ENCODE measurements at places on chromosomes 16 and 17. TPM values are rescaled to one million over a fixed set of nuclear protein-coding genes. Genes with fewer than 3 reads are reported as not detected.

Gene PRR35
- total RNA-seq = not detected

DNA sequence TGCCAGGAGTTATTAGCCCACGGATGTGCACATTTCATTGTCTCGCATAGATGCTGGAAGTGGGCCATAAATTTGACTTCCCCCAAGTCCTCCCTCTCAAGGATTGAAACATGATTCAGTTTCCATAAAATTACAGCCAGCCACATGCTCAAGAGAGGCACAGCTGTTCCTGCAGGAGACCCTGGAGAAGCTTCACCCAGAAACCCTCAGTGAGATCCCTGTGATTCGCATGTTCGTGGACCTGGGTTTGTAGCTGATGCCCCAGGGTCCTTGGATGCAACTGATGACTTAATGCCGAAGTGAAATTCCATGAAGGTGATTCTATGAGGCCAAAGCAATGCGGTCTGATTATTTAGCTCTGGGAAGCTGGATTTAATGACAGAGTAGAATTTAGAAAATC lies 24.7 kb upstream of the AQP8 start:
- no peak for DNase-seq

DNA sequence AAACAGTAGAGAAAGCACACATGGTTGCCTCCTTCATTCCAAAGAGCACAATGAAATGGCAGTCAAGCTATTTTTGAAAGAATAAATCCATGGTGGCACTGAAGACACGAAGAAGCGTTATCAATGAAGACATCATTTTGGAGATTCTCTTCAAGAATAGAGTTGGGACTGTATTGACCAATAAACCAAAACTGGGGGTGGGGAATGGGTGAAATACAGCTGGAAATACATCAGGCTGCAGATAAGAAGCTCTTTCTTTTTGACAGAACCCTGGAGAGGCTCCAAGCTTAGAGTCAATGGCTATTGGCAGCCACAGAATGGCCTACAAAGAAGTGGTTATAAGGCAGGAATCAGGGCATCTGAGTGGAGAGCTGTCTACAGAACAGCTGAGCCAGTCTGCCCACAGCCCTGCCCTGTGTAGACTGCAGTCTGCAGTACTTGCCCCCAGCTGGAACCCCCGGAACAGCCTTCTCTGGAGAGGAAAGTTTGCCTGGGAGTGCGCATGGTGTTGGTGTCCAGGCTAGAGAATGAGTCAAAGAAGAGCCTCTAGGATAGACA lies 100.4 kb downstream of the STX8 start:
- no peak for DNase-seq

Gene FBXO39
- total RNA-seq = 0.20 TPM

Gene AHSP
- not detected for total RNA-seq

- DNase-seq = no peak
Measured at GRCh38 chr17:13864521-13864920, 204.8 kb upstream of the COX10 start.

Gene KRTAP4-11
- not detected for total RNA-seq
